ENCODE measurements at places on chromosomes 2 and 18.

- no peak for DNase-seq
Observed at GRCh38 chr2:120017201-120017600, 4.3 kb downstream of the EPB41L5 start.

DNA sequence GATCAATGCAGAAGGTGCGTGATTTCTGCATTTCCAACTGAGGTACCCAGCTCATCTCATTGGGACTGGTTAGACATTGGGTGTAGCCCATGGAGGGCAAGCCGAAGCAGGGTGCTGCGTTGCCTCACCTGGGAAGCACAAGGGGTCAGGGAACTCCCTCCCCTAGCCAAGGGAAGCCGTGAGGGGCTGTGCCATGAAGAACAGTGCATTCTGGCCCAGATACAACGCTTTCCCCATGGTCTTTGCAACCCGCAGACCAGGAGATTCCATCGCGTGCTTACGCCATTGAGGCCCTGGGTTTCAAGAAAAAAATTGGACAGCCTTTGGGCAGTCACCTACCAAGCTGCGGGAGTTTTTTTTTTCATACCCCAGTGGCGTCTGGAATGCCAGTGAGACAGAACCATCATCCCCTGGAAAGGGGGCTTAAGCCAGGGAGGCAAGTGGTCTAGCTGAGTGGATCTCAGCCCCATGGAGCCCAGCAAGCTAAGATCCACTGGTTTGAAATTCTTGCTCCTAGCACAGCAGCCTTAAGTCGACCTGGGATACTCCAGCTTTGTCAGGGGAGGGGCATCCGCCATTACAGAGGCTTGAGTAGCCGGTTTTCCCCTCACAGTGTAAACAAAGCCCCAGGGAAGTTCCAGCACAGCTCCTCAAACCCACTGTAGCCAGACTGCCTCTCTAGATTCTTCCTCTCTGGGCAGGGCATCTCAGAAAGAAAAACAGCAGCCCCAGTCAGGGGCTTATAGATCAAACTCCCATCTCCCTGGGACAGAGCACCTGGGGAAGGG lies 21.7 kb downstream of the TFPI start:
- DNase-seq = no peak

- peak; percentile 85 for DNase-seq
Observed at GRCh38 chr2:15560988-15561573, at the start of gene NBAS. NBAS (minus strand) TSS chr2:15561334; CDS start chr2:15561304, 30 bp downstream.

DNA sequence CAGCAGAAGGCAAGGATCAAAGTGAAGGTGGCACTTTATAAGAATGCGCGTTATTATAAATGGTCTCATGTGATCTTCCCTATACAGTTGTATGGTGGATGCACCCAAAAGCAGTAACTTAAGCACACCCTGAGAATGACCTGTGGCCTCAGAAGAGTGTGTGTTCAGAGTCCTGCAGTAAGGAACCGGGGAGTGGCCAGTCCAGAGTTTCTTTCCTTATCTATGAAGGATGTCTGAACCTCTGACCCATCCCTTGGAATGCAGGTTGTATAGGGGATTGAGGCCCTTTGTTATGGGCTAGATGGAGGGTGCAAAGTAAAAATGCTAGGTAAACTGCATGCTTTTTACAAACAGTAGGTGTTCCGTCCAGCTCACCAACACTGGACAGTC lies 43.6 kb upstream of the ANKRD44 start:
- no peak for DNase-seq

GRCh38 chr18:74148543-74149070 lies 284 bp downstream of the TIMM21 start:
- DNase-seq = no peak

- DNase-seq = no peak
Observed at GRCh38 chr2:151306621-151307020, 17.2 kb upstream of the NMI start.

- peak; percentile 22 for DNase-seq
Observed at GRCh38 chr2:108971661-108972566, 17.1 kb downstream of the EDAR start.

DNA sequence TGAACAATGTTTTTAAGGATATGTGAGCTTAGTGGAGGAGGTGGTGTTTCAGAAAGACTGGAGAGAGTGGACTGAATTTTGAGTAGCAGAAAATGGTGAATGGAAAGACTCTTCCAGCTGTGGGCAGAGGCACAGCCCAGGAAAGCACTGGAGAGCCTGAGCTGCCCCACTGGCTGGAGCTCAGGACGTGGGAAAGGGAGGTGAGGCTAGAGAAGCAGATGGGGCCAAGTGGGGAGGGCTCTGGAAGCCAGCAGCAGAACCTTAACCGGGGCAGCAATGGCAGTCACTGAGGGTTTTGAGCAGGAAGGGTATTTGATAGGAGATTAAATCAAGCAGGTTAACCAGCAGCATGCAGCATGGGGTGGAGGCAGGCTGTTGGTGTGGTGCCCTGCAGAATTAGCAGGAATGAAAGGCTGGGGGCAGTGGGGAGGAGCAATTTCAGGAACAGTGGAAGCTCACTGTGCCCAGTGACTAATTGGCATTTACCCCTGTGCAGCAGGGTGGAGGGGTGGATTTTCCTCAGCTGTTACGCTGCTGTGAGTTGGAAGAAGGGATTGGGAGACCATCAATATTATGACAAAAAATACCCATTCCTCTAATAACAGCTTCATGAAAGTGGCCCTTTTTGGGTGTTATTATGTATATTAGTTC lies 136.2 kb downstream of the CERS6 start:
- DNase-seq = no peak

- DNase-seq = no peak
Observed at GRCh38 chr2:24743924-24744323, 49.3 kb downstream of the PTRHD1 start.

DNA sequence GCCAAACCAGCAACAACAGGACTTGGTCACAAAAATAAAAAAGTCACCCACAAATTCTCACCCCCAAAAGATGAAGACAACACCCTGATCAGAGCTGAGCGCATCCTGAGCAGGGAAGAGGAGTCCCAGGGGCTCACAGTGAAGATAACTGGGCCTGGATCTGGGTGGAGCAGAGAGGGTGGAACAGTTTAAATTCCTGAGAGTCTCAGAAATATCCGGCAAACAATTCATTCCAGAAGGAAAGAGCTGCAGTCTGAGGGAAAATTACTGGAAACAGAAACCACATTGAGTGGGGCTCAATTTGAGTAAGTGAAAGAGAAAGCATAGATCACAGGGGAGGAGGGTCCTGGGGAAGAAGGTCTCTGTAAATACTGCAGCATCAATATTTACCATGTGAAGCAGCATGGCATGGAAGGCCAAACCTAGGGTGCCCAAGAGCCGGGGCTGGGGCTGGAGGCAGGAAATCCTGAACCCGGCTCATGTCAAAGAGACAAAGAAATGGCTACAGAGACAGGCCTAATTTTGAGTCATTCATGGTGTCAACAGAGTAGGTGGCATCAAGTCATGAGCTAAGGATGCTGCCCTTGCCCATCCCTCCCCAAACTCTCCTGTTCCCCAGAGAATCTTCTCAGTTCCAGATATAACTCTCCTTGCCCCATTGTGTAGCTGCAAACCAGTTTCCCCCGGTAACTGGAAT lies 61.4 kb upstream of the ZBTB7C start:
- no peak for DNase-seq

- DNase-seq = no peak
Observed at GRCh38 chr2:27485496-27485895, 4.0 kb downstream of the IFT172 start.

GRCh38 chr2:2590841-2591541 lies 259.9 kb upstream of the MYT1L start:
- no peak for DNase-seq

DNA sequence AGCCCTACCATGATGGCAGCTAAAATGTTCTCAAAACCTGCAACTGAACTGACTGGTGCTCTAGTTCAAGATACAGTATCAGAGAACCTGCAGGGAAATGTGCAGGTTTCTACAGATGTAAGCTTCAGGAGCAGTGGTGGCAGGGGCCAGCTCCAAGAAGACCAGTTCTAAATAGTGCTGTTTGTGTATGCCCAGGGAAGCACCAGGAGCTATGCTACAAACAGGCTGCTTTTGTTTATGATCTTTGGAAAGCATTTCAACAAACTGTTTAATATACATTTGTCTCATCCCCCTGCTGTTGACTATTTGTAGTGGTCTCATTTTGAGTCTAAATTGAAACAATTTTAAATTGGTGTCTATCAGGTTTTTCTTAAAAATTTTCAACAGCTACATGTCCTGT lies 20.7 kb downstream of the FZD5 start:
- no peak for DNase-seq

DNA sequence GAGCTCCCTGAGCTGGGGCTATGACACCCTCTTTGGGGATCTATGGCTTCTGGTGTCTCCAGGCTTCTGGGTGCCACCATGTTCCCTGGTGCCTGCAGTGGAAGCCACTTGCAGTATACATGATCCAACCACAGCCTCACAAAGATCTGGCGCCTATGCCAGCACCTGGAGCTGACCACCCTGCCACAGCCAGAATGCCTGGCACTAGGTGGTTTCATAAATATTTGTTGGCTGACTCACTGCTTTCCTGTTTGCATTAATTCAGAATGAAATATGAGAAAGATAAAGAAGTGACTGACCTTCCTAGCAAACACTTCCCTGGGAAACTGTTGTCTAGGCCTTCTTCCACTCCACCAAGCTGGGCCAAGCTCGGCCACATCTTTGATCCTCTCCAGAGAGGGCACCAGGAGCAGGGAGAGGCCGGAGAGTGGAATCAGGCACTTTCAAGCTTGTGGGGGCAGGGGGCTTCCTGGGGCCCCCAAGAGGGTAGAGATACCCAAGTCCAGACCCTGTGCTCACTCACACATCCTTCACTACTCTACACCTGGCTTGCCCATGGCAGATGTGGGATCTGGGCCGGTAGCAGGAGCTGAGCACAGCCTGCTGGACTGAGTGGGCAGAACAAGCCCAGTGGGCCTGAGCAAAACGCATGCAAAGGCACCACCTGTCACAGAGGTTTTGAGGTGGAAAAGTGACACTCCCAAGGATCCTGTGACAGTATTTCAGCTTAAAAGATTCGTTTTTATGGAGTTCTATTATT lies 565.7 kb downstream of the SLC4A3 start:
- no peak for DNase-seq

- no peak for DNase-seq
Observed at GRCh38 chr2:54384301-54385203, 71.6 kb upstream of the SPTBN1 start.

DNA sequence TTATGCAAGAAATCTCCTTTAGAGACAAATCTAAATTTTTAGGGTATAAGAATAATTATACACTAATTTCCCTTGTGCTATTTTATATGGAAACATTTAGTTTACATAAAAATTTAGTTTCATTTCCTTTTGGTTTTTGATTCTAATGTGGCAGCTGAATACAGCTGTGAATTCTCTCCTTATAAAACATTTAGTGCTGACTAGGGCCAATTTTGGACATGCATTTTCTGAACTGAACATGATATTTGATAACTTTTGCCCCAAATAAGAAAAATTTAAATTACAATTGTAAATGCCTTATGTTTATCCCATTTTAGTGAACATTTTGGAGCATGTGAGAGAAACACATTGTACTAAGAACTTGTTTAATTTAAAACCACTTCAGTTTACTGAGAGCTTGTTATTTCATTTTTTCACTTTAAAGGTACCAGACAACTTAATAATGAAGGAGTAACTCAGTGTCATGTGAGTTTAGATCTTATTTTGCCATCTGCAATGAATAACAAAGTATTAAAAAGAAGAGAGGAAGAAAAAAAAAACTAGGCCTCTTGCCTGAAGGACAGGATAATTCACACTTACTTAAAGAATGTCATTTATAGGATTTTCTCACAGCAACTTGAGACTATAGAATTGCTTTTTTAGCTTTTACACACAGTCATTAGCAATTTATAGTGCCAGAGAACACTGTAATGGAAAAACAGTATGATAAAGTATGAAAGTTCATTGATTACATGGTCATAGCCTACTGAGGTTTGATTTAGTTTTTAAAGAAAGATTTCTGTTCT lies 209.7 kb downstream of the ERBB4 start:
- DNase-seq = no peak

- no peak for DNase-seq
Observed at GRCh38 chr18:51727780-51728179, 530.3 kb upstream of the MEX3C start.

DNA sequence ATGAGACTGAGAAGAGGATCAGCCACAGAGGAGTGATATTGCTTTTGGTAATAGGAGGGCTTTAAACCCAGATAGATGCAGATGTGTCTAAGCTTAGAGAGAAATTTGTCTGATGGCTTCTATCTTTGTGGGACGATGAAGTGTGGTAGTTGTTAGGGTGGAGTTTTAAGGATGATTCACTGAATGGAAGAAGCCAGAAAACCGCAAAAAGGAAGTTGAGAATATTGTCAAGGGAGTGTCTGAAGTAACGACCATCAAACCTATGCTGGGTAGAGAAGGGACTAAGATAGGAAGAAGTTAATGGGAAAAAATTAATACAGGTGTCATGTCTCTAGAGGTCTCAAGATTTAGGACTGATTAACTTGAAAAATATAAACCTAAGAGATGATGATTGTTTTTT lies 195.6 kb upstream of the MC4R start:
- no peak for DNase-seq

DNA sequence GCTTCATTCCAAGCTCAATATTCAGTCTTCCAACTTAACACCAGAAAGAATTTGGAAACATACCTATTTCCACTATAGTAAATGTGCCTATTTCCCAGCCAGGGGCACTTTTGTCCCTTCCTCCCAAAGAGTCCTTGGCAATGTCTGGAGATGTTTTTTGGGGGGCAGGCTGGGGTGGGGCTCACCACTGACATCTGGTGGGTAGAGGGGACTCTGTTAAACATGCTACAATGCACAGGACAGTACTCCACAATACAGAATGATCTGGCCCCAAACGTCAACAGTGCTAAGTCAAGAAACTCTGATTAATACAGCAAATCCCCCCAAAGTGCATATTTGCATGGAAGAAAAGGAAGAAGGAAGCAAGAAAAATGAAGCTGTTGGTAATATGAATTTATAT lies 61.7 kb downstream of the SMIM21 start:
- no peak for DNase-seq

- DNase-seq = no peak
Observed at GRCh38 chr2:48312126-48312525, 217.8 kb upstream of the STON1 start.

- DNase-seq = no peak
Observed at GRCh38 chr18:68428661-68429060, 286.2 kb downstream of the TMX3 start.

DNA sequence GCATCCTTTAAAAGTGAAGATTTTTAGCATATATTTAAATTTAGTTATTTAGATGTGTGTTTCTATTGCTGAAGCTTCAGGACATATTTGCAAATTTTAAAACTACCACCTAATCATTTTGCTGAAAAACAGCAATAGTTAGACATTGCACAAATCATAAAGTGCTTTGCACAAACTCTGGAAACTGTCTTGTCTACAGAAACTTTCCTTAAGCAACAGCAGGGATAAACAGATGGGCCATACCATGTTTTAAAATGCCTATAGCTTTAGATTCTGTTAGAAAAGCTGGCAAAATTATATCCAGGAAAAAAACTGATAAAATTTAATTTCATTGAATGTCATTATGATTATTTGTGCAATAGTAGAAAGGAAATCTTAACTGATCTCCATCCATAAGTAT lies 1313.9 kb upstream of the ACVR2A start:
- no peak for DNase-seq

DNA sequence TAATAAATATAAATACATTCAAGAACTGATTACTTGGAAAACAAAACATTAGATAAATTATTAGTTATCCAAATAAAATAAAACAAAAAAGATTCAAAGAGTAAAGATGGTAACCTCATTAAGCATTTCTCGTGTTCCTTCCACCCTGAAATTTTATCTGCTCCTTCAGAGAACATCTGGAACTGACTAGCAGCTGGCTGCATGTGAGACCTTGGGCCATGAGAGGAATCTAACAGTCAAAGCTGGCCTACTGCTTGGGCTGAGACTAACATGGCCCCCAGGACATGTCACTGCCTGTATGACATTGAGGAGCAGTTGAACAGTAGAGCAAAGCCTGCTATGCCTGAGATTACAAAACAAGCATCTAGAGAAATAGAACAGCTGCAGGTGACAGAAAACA lies 208.5 kb upstream of the ZSWIM2 start:
- DNase-seq = no peak
